ENCODE measurements at places on chromosomes 1 and 21.

GRCh38 chr1:59687081-59687480 lies 127.7 kb upstream of the HOOK1 start:
- no peak for DNase-seq

DNA sequence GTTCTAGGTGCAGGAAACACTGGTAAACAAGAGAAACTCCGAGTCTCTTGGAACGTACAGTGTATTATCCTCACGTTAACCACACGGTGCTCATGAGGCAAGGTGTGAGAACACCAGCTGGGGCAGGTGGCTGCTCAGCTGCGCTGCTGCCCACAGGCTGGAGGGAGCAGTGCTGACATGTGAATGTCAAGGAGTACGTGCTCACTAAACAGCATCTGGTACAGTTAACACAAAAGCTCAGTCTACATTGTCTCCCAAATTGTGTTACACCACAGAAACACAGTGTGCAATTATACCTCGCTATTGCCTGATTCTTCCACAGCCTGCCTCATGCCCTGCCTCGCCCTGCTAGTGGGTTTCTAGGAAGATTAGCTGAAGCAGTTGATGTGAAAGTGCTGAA lies 138.4 kb downstream of the GLIS1 start:
- DNase-seq, result no peak

- peak; percentile 32 for DNase-seq
These were observed 36.7 kb downstream of the ZNF695 start for GRCh38 chr1:246971090-246971721.

GRCh38 chr1:68751723-68752122 lies 254.8 kb upstream of the DEPDC1 start:
- no peak for DNase-seq

DNA sequence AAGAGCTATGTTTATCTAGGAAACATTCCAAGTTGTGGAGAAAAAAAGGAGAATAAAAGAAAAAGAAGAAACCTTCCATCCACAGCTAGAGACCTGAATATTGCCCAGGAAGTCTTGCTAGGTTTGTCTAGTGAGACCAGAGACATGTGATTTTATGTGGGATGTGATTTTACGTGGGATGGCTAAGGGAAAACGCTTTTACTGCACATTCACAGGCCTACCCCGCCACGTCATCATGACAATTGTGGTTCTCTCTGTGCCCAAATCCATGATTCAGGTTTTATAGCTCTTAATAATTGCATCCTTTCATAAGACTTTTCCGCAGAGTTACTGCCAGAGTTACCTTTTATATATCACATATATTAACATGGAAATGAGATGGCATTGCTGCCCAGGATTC lies 86.4 kb upstream of the SSX2IP start:
- DNase-seq, result no peak

- DNase-seq, result no peak
These were observed 19.7 kb upstream of the CCDC27 start for GRCh38 chr1:3732434-3733093.

GRCh38 chr1:226738421-226738994 lies 574 bp downstream of the ITPKB start:
- DNase-seq, result no peak

DNA sequence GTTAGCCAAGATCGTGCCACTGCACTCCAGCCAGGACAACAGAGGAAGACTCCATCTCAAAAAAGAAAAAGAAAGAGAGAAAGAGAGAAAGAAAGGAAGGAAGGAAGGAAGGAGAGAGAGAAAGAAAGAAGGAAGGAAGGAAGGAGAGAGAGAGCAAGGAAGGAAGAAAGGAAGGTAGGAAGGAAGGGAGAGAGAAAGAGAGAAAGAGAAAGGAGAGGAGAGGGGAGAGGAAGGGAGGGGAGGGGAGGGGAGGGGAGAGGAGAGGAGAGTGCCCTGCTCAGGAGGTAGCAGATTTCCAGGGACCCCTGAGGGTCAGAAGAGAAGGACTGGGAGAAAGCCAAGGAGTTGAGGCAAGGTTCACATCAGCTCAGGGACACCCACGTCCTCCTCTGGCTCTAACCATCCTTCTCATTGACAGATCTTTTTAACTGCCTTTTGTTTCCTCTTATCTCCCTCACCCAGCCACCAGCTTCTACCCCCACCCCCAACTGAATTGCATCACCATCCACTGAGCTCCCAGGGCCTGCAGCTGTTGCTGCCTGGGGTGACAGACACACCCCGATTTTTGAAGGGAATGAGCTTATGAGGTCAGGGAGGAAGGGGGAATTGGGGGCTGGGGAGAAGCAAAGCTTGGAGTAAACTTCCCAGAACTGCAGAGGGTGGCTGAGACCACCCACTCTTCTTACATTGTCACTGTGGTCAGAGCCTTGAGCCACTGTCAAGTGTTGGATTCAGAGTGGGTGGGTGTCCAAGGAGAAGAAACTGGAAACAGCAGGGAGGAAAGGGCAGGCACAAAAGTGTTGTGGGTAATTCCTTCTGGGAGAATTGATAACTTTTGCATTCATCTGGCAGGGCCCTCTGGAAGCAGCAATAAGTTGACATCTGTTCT lies 91.6 kb downstream of the GLUL start:
- DNase-seq, result no peak

DNA sequence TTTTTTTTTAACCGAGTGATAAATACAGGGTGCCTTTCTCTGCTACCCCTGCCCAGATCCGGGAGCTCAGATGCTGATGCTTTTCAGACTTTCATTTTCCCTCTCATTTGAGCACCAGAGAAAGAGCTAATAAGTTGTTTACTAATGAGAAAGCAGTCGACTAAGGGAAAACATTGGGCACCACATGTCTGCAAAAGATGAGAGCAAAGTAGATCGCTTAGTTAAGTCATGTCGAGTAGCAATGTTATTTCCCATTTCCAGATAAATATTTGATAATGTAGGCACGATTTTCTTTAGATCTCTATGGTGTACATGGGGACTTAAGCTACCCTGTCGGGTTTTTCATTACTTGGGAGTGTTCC lies 1.2 kb downstream of the PKN2 start:
- no peak for DNase-seq

GRCh38 chr1:234069760-234070159 lies 165.3 kb downstream of the SLC35F3 start:
- no peak for DNase-seq
